Naive thymus-derived CD8-positive, alpha-beta T cell (primary cell): ENCODE measurements at places on chromosomes 12 and 14. TPM values are rescaled to one million over a fixed set of nuclear protein-coding genes. Genes with fewer than 3 reads are reported as not detected.

DNA sequence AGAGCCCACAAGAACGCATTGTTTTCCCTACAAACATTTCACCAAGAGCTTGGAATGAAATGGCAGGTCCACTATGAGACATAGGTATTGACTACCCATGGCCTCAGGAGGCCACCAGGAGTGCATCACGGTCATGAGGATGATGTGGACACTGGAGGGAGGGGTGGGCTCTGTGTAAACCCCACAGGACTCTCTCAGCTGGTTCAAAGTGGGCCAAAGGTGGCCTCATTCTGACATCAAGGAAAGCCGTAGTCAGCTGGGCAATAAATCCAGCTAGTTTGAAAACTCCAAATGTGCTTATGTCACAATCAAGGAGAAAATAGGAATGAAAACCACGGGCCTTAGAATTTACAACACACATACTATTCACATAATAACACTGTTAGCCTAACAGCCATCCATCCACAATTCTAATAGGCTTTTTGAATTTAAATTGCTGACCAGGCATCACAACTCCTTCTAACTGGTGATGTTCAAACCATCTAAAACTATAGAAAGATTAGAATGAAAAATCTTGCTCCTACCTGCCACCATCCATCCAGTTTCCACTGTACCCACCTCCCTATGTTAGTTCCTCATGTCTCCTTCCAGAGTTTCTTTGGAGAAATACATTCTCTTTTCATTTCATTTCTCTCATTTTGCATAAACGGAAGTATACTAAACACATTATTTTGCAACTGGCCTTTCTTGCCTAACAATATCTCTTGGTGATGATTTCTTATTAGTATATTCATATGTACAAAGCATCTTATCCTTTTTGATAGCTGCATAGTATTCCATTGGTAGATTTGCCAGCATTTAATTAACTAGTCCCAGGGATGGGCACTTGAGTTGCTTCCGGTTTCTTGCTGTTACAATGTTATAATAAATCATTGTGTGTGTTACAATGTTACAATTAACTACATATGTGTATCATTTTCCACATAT is 21.5 kb downstream of the CMKLR1 start:
- no peak for DNase-seq

DNA sequence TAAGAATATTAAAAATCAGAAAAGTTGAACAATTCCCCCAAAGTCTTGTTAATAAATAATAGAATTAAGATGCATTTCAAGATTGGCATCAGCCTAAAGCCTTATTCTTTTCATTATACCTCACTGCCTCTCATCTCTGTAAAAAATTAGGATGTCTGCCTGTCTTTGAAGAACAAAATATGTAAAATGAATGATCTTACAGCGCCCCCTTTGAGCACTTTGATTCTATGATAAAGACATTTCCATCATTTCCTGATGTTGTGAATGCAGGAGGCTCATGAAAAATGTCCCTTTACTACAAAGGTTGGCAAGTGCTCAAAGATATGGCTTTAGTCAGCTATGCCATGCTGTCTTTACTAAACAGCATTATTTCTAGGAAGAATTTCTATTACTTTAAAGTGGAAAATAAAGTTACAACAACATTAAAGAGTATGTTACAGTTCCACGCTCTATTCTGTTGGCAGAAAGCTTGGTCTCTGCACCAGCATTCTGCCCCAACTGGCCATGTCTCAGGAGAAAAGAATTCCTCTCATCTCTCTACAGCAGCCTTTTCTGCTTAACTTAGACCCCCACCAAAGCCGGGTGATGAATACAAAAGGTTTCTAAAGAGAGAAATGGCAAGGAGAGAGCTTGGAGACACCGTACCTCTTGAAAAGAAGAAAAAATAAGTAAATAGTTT is 95.1 kb downstream of the LLPH start:
- no peak for DNase-seq

RD3L gene
- not detected for total RNA-seq

- no peak for DNase-seq
These were observed 275.3 kb downstream of the CCER1 start for GRCh38 chr12:90679674-90680073.
